Hippocampal formation (tissue), 2 donors: ENCODE measurements at places on chromosomes 2 and 18.

GRCh38 chr2:239392688-239393387 is 8.0 kb downstream of the HDAC4 start:
- DNase-seq, result no peak

DNA sequence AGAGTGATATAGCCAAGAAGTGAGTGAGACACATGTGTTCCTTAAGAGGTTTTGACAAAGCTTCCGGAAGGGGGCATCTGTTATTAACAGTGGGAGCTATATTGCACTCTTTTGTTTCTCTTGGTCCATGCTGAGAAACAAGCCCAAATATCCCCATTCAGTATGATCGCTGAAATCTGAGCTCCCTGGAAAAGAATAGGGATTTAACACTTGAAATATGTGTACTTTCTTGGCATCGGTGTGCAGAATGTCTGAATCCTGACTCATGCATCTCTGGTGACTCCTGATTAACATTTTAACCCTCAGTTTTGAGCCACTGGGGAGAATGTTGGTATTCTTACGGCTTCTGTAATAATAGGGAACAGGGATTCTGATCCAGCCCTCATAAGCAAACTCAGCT is 448.1 kb downstream of the TSN start:
- no peak for DNase-seq

- DNase-seq, result no peak
Measured at GRCh38 chr2:217695033-217695520, 307.7 kb downstream of the TNS1 start.

DNA sequence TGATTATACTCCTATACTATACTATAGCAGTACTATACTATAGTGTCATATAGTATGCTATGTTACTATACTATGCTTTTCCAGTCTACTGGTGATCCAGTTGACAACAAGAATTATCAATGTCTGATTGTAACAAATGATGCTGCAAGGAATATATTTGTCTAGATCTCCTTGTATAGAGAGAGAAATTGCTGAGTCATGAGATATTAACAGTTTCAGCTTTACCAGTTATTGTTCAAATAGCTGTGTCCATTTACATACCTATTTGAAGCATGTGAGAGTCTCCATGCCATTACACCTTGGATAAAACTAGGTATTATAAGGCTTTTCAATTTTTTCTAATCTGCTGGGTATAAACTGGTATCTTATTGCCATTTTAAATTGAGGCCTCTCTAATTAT is 136.4 kb upstream of the SKOR2 start:
- DNase-seq, result no peak

DNA sequence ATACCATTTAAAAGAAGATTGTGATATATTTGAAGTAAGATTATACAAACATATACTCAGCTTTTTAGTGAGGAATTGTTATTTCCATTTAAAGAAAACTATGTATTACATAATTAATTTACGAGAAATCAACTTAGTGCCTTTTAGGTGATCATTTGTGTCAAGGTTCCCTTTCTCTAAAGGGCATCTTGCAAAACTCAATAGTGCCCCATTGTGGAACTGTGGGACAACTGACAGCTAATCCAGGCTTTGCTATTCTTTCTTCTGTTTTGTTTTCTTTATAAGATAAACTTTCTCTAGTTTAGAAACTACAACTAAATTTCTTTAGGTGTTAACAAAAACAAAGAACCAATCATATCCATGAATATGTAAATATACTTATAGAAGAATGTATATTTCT is 24.3 kb upstream of the VIT start:
- DNase-seq, result no peak

DNA sequence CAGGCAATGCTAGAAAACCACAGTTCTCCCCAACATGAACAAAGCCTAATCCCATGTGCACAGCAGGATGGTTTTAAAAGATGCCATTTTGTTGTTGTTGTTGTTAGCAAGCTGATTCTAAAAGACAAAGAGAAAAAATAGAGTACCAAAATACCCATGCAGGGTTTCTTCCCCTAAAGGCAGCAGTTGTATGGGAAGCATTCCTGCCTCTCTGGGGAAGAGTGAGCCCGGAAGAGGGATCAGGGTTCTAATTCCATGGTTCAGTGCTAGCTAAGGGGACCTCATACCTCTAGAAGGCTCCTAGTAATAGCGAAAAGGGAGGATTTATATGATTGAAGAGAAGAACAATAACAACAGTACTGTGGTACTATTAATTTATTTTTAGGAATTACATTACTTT is 327.6 kb downstream of the DPP10 start:
- DNase-seq, result no peak

GRCh38 chr18:32777049-32777448 is 4.2 kb upstream of the KLHL14 start:
- DNase-seq, result no peak

DNA sequence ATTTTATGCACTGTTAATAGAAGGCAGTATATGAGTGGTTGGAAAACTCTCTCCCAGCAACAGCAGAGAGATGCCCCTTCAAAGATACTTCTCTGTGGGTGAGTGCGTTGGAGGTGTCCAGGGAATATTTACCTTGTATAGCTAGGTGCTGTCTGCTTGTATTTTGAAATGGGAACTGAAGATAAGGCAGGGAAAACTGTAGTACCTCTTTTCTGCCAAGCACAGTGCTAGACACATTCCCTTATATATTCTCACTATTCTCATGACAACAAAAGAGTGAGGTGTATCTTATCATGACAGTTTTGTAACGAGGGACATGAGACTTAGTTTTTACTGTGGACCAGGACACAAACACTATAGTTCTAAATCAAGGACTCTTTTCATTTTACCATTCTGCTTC is 2.1 kb downstream of the TTC39C start:
- DNase-seq, result no peak
